ENCODE measurements at places on chromosomes 2 and 18. TPM values are rescaled to one million over a fixed set of nuclear protein-coding genes. Genes with fewer than 3 reads are reported as not detected.

GRCh38 chr2:120850551-120850950 lies 114.9 kb downstream of the GLI2 start:
- no peak overlapping the region for H3K4me3 ChIP-seq
- H3K36me3 ChIP-seq = no peaks in the 10 kb centered on the region
- H3K27me3 ChIP-seq = no peaks in the 10 kb centered on the region
- H3K4me1 ChIP-seq = no peaks in the 10 kb centered on the region

DNA sequence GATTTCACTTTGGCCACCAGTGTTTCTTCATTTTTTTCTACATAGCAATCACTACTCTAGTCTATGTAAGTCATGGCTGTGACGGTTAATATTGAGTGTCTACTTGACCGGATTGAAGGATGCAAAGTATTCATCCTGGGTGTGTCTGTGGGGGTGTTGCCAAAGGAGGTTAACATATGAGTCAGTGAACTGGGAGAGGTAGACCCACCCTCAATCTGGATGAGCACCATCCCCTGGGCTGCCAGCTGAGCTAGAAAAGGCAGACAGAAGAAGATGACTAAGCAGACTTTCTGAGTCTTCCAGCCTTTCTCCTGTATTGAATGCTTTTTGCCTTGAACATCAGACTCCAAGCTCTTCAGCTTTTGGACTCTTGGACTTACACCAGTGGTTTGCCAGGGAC lies 265.0 kb upstream of the SLC8A1 start:
- H3K27ac ChIP-seq = no peak overlapping the region
- no peaks in the 10 kb centered on the region for H3K27me3 ChIP-seq

GRCh38 chr2:239093952-239094351 lies 246.1 kb downstream of the TWIST2 start:
- DNase-seq = no peak
- H3K4me3 ChIP-seq = no peak overlapping the region
- no peaks in the 10 kb centered on the region for H3K27me3 ChIP-seq
- peaks cover 5% of the 10 kb centered on the region for H3K36me3 ChIP-seq
- no peak overlapping the region for H3K27ac ChIP-seq

GRCh38 chr18:52340406-52341102 lies 557 bp downstream of the DCC start:
- no peak overlapping the region for H3K4me3 ChIP-seq
- DNase-seq = no peak
- no peaks in the 10 kb centered on the region for H3K36me3 ChIP-seq
- no peaks in the 10 kb centered on the region for H3K4me1 ChIP-seq
- peaks cover 20% of the 10 kb centered on the region for H3K27me3 ChIP-seq
- no peak overlapping the region for H3K27ac ChIP-seq

- no peak for DNase-seq
- H3K27ac ChIP-seq = no peak overlapping the region
Observed at GRCh38 chr18:24482821-24483220, 22.4 kb downstream of the HRH4 start.

DNA sequence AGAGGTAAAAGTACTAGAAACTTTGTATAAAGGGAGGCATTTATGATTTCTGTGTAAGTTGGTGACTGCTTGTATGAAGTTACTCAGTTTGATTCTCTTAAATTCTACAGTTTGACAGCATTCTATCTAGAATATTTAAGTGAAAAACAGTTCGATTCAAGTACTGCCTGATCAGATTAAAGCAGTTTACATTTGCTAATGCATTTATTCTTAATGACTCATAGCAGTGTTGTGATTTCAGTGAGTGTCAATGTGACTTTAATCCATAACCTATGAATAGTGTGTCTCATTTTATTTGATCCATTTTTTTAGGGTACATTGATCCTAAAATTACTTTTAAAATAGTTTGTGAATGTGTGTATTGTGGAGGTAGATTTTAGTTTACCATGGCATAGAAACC lies 35.7 kb downstream of the WDR43 start:
- DNase-seq = no peak
- no peak overlapping the region for H3K4me3 ChIP-seq
- H3K27ac ChIP-seq = no peak overlapping the region
- H3K4me1 ChIP-seq = peaks cover 7% of the 10 kb centered on the region

- no peaks in the 10 kb centered on the region for H3K4me1 ChIP-seq
- no peak for DNase-seq
- no peak overlapping the region for H3K27ac ChIP-seq
- no peaks in the 10 kb centered on the region for H3K27me3 ChIP-seq
Observed at GRCh38 chr2:6080932-6081753, 389.0 kb downstream of the SOX11 start.

GRCh38 chr2:210227290-210228088 lies 2.2 kb upstream of the ACADL start:
- no peak overlapping the region for H3K4me3 ChIP-seq
- no peak overlapping the region for H3K27ac ChIP-seq

KCNS3 gene
- 0.07 TPM for total RNA-seq

POMC gene
- 5.9 TPM for total RNA-seq

MALL gene
- total RNA-seq = 0.31 TPM

PAX3 gene
- total RNA-seq = not detected

FAM237A gene
- not detected for total RNA-seq

Measured in activated T-helper 1 cell treated with anti-CD3 and anti-CD28 coated beads, Interleukin-12 subunit alpha, Interleukin-12 subunit beta, Interleukin-2, Interleukin-4 antibody, amounts not matched to agents 30 ng/mL and 10 ng/mL and 1 ng/mL, durations not matched to agents 14 hours and 24 hours and 36 hours (primary cell).